ENCODE measurements at places on chromosomes 2 and 18. TPM values are rescaled to one million over a fixed set of nuclear protein-coding genes. Genes with fewer than 3 reads are reported as not detected.

Gene BOK
- total RNA-seq = 36.0 TPM

Gene TMEM18
- 16.2 TPM for total RNA-seq

Gene C2orf66
- not detected for total RNA-seq

Gene RAB6C
- not detected for total RNA-seq

Gene SERTAD2
- 21.0 TPM for total RNA-seq

Gene ADGRF3
- under 0.01 TPM for total RNA-seq

DNA sequence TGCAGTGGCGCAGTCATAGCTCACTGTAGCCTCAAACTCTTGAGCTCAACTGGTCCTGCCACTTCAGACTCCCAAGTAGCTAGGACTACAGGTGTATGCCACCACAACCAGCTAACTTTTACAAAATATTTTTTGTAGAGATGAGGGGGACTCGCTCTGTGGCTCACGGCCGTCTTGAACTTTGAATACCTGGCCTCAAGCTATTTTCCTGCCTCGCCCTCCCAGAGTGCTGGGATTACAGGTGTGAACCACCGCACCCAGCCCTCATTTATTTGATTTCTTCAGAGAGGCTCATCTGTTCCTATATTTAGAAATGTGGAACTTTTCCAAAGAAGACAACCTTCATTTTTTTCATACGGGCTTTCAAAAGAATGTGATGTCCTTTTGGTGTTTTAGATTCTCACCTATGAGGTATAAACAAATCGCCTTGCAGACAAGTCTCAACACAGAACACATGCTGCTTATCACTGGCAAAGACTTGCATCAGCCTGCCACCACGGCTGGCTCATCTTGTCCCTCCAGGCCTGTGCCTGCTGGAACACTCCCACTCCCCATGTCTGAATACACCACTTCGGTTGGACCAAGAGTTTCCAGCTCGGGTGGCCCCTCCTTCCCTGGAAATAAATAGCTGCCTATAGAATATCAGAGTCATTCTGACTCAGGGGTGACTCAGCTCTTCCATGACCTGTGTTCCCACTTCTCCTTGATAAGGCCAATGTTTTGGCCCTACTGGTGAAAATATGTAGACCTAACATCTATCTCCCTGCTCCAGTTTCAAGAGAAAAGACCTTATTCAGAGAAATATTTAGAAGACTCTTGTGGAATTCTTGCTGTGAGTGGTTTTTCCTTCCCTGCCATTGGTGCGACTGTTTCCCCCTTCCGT is 202.6 kb downstream of the TGIF1 start:
- H3K36me3 ChIP-seq = no peaks in the 10 kb centered on the region
- peak; percentile 94 for DNase-seq
- H3K4me3 ChIP-seq = no peak overlapping the region
- H3K27me3 ChIP-seq = no peaks in the 10 kb centered on the region
- peak overlapping the region; percentile 80 for H3K27ac ChIP-seq

GRCh38 chr2:86441392-86441881 is 266 bp downstream of the KDM3A start:
- H3K4me3 ChIP-seq = peak overlapping the region; percentile 85
- no peak for DNase-seq
- peaks cover 33% of the 10 kb centered on the region for H3K4me1 ChIP-seq
- no peaks in the 10 kb centered on the region for H3K27me3 ChIP-seq

GRCh38 chr2:60549928-60550177 is 3.6 kb downstream of the BCL11A start:
- peak overlapping the region; percentile 34 for H3K27ac ChIP-seq
- DNase-seq = no peak
- H3K4me3 ChIP-seq = peak overlapping the region; percentile 82
- H3K4me1 ChIP-seq = peaks cover 8% of the 10 kb centered on the region
- H3K27me3 ChIP-seq = no peaks in the 10 kb centered on the region

DNA sequence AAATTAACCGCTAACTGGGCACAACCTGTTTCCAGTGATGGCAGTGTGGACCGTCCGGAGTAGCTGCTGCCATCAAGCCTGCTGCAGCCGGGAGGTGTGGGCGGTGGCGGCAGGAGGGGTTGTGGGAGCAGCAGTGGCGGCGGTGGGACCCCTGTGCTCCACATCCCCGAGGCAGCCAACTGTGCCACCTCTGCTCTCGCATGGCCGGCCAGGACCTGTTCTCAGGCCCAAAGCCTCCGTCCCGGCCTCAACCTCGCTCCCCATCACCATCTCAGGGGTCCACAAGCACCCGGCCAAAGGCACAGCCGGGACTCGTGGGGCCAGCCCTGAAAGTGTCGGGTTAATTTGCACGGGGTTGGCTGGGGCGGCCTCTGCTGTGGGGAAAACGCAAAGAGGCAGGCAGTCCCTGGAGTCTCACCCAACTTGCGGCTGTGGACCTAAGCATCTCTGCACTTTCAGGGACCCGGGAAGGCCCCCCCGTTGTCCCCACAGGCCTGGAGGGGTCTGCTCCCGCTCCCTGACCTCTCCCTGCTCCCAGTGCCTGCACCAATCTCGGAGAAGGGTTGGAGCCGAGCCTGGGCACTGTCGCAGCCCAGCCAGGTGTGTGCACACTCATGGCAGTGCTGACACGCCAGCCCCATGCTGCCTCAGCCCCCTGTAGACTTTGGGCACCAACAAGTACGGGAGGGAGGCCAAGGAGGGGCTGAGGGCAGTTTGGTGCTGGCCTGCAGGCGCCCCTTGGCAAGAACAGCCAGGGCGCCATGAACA is 44.4 kb upstream of the PEX13 start:
- no peaks in the 10 kb centered on the region for H3K27me3 ChIP-seq
- no peak overlapping the region for H3K4me3 ChIP-seq
- no peak for DNase-seq
- H3K27ac ChIP-seq = no peak overlapping the region
- H3K4me1 ChIP-seq = no peaks in the 10 kb centered on the region

- no peaks in the 10 kb centered on the region for H3K36me3 ChIP-seq
- no peak for DNase-seq
- H3K4me3 ChIP-seq = no peak overlapping the region
- no peaks in the 10 kb centered on the region for H3K27me3 ChIP-seq
Measured at GRCh38 chr2:153373510-153374279, 104.9 kb downstream of the RPRM start.

DNA sequence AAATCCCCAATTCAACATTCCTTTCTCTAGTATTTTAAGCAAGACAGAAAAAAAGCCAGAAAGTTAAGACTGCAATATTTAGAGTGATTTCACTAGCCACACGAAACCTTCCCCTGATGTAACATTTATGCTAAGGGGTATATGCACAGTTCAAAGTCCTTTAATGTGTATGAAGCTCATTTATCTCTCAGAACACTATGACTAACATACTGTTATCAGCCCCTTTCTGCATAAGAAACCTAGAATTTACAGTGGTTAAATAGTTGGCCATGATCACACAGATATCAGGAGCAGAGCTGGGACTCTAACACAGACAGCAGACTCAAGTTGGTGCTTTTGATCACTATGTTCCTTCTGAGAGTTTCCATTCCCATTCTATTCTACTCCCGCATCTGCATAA is 185.5 kb downstream of the CDH2 start:
- DNase-seq = no peak
- H3K27me3 ChIP-seq = no peaks in the 10 kb centered on the region
- no peak overlapping the region for H3K4me3 ChIP-seq
- H3K36me3 ChIP-seq = peaks cover 44% of the 10 kb centered on the region

- DNase-seq = peak; percentile 31
Measured at GRCh38 chr18:57728941-57729511, 74.1 kb downstream of the ATP8B1 start.

DNA sequence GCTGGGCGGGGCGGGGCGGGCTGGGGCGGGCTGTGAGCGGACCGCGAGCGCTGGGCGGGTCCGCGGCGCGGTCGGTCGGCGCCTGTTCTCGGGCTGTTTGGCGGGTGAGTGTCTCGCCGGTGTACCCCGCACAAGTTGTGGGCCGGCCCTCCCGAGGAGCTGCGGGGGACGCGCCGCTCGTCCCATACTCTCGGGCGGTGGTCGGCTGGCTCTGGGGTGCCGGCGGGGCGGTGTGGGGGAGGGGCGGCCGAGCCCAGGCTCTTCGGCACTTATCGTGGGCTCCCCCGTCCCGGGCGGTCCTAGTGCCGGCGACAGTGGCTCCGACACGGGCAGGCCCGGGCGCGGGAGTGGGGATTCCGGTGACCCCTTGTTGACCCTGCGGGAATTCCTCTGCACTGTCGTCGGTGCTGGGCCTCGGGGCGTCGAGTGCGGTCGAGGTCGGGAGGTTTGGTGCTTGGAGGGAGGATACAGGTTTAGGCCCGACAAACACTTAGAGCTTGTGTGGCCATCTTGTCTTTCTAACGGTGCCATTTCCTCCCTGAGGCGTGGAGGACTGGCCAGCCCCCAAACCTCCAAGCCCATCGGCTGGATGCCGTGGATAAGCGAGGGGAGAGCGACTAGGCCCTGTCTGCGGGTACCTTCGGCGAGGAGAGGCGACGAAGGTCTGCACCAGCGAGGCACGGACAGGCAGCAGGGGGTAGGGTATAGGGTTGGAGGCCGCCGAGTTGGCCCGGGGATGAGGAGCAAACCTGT is at the start of gene SEPTIN2:
TSS of gene SEPTIN2 (plus strand) at position 47 of the 753 bp plus-strand sequence. CDS start 8,308 bp downstream, outside the sequence.
- peak within 1 kb of the TSS; percentile 98 for H3K27ac ChIP-seq
- peak; percentile 77 for DNase-seq
- no peaks in the 10 kb centered on the region for H3K27me3 ChIP-seq
